ENCODE measurements at places on chromosomes 3 and 15.
A peak's percentile ranks its signal among the peaks of the same experiment; 100 is the strongest.

DNA sequence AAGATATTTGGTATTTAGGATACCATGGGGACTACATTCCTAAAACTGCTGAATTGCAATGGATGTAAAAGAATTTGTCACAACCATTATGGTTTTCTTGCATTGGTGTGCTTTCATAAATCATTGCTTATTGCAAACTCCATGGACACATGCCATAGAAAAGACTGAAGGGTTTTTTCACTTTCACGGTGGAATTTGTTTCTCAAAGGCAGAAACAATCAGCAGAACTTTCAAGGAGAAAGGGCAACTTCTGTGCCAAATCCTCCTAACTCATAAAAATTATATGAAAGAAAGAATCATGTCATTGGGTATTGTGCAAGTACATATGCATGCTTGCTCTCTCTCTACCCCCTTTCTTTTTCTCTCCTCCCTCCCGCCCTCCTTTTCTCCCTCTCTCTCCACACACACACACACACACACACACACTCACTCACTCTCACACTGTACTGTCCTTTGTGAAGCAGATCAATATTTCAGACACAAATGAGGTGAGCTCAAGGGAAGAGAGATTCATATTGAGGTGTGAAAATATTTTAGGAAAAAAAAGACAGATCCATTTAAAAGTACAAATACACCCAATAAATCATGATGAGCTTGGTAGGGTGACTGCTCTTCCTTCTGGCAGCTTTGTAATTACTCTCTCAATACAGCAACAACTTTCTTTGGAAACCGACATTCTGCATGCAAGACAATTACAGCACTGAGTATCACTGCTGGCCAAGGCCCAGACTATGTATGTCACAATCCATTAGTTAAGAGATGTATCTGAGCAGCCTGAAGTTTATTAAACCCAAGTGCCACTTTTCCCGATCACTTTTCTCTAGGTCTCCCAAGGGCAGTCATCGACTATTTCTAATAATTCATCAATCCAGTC is 492.6 kb downstream of the TUSC7 start:
- no peak for DNase-seq

GRCh38 chr15:66963710-66964109 is 101.7 kb upstream of the SMAD3 start:
- DNase-seq: no peak

DNA sequence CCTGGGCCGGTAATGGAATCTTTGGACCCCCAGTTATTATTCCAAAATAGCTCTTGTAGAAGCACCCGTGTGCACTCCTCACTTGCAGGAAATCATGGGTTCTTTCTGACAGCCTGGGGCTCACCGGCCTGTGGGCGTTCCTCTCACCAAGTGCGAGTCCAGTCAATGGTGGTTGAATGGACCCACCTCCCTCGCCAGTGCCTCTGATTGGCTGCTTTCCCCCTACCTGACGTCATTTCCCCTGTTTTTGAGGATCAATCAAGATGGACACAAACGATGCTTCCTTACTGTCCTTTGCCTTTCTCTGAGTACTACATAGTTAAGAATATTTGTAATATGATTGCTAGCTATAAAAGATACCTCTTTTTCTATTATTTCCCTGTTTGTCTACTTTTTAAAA is 18.1 kb downstream of the MOBP start:
- no peak for DNase-seq

- no peak for DNase-seq
These were observed 269.2 kb upstream of the CHRM5 start for GRCh38 chr15:33699145-33699544.

GRCh38 chr15:99507504-99508310 is 58.1 kb upstream of the MEF2A start:
- no peak for DNase-seq

DNA sequence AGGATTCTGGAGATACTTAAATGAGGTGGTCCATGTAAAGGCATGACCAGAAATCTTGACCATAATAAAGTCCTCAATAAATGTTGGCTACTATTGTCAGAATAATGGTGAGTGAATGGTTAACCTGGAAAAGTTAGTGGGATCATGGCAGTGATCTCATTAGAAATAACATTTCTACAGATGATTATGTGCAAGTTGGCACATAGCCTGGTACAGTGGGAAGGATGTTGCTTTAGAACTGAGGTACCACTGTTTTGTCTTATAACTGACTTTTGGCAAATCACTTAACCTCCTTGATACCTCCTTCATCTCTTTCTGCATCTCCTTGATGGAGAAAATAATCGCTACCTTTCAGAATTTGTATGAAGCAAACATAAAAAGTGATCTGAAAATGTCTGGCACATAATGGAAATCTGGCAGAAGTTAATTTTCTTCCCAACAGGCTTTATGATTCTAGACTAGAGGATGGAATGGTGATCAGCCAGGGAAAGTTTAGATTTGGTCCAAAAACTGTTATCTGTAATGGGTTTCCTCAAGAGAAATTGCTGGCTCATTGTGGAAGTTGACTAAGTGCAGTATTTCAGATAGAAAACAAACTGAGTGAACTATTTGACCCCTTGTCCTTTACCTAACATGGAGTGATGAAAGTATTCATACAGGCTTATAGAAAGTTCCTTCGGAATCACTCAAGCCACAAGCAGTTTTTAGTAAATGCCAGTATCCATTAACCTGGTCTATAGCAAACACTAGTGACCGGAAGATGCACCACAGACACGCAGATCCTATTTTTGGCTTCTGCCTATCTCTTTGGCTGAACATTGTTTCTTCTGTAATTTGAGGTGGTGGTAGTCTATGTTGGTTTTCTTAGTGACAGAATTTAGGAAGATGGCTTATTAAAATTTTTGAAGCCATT is 449.6 kb upstream of the TGFBR2 start:
- DNase-seq: no peak

DNA sequence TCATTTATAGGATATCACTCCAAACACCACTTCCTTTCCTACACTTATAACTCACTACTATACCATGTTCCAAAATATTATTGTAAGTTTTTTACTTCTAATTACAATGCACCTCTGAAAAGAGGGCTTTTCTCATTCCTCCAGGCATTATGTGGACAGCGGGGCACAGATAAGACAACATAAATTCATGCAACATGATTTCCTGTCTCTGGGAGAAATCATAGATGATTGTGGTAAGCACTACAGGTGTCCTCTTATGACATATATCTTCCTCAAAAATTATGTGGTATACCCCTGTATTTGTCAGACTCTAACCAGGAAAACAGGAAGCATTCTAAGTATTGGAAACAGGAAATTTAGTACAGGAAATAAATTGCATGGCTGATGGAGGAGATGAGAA is 45.7 kb upstream of the INO80 start:
- no peak for DNase-seq

DNA sequence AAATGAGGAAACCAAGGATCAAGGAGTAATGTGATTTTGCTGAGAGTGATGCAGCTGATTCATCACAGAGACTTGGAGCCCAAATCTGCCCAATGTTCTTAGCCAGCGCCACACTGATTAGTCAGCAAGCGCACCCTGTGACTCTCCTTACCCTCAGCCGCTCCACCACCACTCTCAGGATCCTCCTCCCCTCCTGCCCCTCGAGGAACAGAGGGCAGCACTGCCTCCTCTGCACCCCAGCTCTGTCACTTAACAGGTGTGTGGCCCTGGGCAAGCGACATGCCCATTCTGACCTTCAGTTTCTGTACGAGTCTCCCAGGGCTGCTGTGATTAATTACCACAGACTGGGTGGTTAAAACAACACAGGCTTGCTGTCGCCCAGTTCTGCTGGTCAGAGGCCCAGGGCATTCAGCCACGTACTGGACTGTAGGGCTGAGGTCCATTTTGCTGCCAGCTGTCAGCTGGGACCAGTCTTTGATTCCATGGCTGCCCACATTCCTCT is 36.1 kb upstream of the HRH1 start:
- DNase-seq: peak; percentile 21

DNA sequence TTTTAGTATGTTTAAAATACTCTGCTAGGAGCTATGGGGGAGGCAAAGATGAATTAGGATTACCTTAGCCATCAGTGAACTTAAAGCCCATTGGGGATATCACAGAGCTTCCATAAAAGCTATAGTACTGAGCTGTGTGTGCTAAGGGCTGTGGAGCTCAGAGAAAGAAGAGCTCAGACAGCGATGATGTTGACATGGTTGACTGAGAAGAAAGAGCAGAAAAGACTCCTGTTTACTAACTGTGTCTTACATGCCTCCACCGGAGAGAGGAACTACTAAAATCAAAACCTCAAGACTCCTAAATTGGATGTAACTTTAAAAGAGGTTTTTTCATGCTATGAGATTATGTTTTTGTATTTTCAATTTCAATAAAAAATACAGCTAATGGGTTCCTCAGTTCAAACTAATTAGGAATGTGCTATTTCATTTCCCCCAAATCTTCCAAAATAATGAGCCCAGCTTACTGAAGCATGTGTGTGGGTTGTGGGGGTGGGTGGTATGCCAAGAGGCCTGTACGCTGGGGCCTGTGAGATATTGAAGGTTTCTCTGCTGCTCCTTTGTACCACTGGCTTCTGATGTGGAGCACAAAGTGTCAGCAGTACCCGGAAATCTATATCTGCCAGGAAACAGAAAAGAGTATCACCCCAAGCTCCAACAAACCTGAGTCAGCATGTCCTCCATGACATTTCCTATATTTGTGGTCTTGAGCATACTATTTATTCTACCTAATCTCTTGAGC is 22.7 kb downstream of the DGKG start:
- DNase-seq: no peak

DNA sequence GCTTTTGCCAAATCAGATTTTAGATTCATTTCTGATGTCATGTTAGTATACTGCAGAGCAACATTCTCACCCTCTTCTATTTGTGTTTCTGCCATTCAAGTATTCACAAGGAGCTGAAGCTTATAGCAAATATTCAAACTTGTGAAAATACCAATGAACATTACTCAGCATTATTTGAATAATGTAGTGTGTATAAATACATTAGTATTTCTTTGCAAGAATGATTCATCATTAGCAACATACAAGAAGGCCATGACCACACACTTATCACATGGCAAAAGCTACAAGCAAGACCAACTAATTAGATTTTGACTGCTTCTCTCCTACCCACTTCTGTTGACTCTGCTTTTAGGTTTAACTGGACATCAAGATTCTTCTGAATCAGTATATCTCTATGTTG is 124.9 kb downstream of the IGSF11 start:
- DNase-seq: no peak

- DNase-seq: no peak
These were observed 94.1 kb upstream of the STRIT1 start for GRCh38 chr3:155387571-155387970.

DNA sequence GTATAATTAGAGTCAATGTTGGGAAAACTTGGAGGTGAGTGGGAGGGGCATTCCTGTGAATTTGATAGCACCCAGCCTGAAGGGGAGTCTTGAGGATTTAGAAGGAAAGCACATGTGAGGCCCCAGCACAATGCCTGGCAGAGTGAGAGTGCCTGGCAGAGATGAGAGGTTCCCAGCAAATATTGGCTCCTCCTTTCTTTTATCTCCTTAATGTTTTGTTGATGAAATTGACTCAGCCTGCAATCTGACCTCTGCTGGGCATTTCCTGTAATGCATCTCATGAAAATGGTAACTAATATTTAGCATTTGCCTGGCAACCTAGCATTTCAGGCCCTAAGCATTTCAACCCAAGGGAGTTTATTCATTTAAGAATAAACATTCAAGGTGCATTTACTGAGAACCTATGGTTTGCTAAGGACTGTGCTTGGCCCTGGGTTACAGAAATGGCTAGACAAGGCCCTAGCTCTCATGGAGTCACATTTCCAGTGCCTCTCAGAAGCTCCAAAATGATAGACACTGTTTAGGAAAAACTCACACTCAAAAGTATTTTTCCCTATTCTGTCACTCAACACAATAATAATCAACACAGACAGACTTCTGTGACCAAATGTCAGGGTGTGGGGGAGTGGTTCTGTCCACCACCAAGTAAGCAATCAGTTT is 19.0 kb downstream of the PDHB start:
- DNase-seq: peak; percentile 56

GRCh38 chr3:9399746-9400145 is 2.3 kb downstream of the SETD5 start:
- DNase-seq: peak; percentile 51

- no peak for DNase-seq
These were observed 545.9 kb downstream of the IGSF11 start for GRCh38 chr3:118488732-118489131.

GRCh38 chr3:5138214-5138981 is 16.3 kb downstream of the ARL8B start:
- DNase-seq: no peak

GRCh38 chr15:27412415-27412814 is 441.4 kb downstream of the GABRG3 start:
- DNase-seq: no peak

DNA sequence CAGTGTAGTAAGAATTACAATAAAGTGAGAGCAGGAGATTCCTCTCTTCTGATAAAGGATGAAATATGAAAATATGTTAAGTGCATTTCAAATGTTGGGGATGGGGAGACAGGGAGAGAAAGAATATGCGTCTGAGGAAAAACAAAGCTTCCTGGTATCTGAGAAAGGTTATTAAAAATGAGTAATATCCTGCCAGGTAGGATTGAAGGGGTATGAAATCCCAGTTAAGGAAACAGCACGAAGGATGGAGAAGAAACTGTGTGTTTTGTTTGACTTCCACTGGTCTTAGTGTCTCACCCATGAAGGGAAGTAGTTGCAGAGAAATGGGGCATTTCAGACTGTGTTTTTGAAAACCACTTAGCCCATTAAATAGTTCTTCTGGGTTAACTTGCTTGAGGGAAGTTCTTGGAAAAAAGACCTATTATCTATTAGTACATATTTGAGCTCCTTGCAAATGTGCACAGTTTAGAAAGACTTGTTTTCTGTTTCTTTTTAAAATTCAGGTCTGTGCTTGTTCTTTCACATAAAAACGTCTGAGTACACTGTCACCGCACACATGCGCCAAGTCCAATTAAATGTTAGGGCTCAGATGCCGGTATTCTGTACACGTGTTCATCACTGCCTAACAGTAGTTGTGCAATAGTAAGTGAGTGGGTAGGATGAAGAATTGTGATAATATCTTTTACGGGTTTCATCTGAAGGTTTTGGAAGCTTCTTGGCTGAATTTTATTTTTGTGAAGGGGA is 196.1 kb upstream of the P2RY1 start:
- DNase-seq: no peak

GRCh38 chr3:189324538-189325138 is 152.9 kb downstream of the TPRG1 start:
- DNase-seq: peak; percentile 82
